ENCODE measurements at places on chromosomes 4 and X.

- DNase-seq, result no peak
Measured at GRCh38 chrX:53716328-53717088, 30.0 kb upstream of the HUWE1 start.

- DNase-seq, result no peak
Measured at GRCh38 chr4:110567214-110567613, 55.7 kb downstream of the PITX2 start.

GRCh38 chr4:24858550-24858949, 54.3 kb downstream of the CCDC149 start:
- DNase-seq, result no peak

GRCh38 chr4:112518675-112519074, 2.7 kb upstream of the NEUROG2 start:
- DNase-seq, result no peak

GRCh38 chrX:103879339-103879738, 47.3 kb upstream of the RAB9B start:
- no peak for DNase-seq

DNA sequence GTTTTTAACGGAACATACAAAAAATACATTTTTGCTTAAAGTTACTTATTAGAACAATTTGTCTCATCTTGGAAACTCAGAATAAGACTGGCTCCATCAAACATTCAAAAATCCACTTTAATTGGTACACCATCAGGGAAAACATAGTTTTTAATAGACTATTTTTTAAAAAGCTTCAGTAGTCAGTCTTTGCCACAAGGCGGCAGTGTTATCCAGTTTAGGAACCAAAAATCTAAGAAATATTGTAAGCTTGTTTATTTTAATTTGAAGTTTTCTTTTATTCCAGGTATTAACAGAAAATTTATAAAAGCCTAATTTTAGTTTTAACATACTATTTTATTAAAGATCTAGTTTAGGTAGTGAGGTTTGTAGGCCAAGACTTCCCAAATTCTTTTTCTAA, 107.7 kb downstream of the APOOL start:
- DNase-seq, result peak; percentile 19

GRCh38 chr4:2936773-2937145, 26.4 kb downstream of the NOP14 start:
- no peak for DNase-seq

GRCh38 chrX:130060122-130061069, 49.9 kb downstream of the ELF4 start:
- peak; percentile 81 for DNase-seq

- DNase-seq, result no peak
Measured at GRCh38 chrX:72492499-72492898, 80.1 kb downstream of the HDAC8 start.

DNA sequence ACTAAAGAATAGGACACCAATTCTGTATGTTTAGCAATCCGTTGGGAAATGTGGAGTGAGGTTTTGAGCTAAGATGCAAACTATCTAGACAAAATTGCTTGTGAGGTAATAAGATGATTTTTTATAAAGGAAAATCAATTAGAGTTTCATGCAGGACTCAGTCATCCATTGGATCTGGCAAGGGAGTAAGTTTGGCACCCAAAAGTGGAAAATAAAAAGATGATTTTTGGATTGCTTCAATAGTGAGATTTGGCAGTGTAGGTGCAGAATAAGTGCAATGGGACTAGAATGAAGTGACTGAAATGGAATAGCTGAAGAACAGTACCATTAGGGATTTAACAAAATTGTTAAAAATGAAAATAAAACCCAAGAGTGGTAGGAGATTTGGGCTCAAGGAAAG, 290.5 kb upstream of the EPHA5 start:
- DNase-seq, result no peak

DNA sequence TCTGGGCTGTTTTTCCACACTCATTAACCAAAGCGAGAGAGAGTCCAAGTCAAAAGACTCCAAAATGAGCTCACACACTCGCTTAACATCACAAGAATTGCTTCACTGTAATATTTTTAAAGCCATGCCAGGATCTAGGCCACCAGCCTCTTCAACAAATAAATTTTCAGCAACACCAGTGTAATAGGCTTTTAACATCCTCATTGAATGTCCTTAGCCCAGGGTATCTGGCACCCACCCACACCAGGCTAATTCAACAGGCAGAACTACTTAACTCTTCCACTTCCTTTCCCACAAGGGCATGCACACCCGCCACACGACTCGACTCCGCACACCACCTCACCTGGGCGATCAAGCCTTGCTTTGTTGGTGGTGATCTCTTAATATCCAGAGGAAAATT, 34.2 kb downstream of the FAT1 start:
- peak; percentile 32 for DNase-seq

- DNase-seq, result no peak
Measured at GRCh38 chr4:8641256-8641655, 48.7 kb downstream of the CPZ start.

DNA sequence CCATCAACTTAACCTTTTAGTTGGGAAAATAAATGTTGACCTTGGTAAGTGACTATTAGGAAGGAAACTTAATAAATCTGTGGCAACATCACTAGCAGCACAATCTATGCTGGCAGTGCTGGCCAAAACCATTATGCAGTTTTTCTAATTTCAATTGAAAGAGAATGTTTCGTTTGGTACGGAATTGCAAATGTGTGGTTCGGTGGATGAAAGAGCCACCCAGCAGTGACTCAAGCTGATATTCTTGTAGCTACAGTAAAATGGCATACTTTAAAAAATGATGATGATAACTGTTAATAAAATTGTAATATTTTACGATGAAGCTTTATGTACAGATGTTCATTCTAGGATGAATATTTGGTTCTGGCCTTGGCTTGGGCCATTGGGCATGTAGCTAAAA, 40.7 kb upstream of the AP1S2 start:
- no peak for DNase-seq

- peak; percentile 28 for DNase-seq
Measured at GRCh38 chrX:48511560-48511959, 2.8 kb downstream of the PORCN start.

DNA sequence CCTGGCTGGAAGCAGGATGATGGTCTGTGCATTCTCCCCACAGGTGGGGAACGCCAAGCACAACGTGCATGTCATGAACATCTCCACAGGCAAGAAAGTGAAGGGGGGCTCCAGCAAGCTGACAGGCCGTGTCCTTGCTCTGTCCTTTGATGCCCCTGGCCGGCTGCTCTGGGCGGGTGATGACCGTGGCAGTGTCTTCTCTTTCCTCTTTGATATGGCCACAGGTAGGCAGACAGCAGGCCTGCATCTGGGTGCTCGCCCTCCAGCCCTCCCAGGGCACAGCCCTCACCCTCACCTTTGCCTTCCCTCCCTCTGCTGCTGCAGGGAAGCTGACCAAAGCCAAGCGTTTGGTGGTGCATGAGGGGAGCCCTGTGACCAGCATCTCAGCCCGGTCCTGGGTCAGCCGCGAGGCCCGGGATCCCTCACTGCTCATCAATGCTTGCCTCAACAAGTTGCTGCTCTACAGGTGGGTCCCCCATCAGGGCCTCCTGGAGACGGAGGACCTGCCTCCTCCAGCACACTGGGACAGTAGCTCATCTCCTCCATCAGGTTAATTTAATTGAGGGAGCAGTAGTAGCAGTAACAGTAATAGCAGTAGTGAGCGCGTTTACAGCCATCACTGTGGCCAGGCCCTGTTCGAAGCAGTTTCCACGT, 4.6 kb downstream of the WDR13 start:
- DNase-seq, result no peak

DNA sequence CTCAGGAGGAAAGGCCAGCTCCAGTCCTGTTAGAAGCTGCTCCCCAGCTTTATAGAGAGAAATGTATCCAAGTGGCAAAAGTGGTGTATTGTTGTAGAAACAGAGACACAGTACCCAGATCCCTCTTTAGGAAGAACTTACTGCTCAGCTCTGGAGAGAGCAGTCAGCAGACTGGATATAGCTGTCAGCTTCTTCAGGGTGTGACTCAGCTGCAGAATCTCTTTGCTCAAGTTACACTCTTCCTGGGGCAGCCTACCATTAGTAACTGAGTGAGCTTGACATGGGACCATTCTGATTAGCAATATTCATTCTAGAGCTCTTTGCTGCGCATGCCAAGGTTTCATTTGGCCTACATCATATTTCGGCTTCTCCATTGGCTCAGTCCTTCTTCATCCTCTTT, 40.5 kb downstream of the ATP1B4 start:
- no peak for DNase-seq

DNA sequence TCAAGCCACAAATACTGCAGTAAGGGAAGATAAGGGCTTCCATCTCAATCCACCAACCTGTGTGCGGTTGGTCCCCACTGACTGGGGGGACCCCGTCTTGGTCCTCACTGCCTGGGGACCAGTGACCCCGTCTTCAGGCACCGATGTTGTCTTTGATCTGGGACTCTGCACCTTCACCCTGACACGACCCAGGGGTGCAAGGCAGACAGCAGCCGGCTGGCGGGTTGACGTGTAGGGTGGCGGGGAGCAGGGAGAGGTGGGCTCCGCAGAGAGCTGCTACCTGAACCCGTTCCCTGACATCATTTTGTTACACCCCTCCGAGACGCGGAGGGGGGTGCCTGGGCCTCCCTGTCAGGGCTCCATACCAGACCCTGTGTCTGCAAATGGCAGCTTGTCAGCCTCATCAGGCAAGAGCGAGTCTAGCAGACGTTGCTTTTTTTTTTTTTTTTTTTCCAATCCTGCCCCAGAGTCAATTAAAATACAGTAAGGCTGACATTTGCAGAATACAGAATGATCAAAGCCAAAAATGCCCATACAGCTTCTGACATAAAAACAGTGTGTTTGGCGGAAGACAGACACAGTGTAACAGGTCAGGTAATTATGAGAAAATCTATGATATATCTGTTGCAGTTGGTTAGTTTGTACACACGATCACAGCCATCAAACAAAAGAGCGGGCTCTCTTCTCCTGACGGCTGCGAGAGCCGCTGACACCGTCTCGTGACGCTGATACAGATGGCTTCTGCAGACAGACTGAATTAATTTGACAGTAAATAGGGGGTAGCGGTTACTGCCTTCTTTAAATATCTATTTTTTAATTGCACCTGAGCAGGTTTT, 118.6 kb downstream of the CRLF2 start:
- DNase-seq, result no peak

DNA sequence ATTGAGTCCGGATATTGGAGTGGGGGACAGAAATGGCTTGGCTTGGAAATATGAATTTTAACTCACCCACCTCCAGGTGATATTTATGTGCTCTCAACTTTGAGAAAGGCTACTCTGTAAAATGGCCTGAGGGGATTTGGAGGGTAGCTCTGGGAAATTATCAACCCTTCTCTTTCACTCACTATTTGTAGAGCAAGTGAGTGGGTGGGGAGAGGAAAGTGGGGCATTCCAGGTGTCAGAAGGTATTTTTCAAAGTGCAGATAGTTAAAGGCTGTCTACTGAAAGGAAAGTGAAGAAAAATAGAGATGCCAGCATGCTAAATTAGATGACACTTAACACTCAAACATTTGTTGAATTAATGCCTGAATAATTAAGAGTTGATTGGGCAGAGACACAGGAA, 44.1 kb downstream of the TMEM164 start:
- no peak for DNase-seq

- no peak for DNase-seq
Measured at GRCh38 chr4:43587758-43588157, 695.2 kb downstream of the GRXCR1 start.

DNA sequence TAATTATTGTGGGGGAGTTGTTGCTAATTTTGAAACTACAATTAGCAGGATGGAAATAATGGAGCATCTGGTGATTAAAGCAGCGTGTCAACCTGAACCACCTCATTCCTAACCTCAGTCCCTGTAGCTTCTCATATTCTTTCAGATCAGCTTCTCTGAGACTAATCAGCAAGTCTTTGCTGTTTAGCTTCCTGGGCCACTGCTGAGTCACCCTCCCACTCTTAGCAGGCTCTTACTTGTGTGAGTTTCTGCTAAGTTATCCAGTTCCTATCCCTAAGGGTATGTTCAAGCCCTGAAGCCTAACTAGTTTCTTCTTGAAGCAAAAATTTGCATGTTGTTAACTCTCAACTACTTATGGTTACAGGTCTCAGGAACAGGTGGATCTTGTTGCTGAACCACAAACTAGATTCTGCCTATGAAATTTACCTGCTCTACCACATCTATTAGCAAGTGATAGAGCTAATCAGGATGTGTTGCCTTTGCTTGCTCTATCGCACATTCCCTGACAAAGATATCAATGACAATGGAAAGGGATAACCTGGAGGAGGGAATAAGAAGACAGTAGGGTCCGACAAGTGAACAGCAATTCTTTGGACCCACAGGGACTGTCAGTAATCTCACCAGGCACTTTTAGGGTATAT, 134.2 kb downstream of the EIF4E start:
- peak; percentile 60 for DNase-seq

- no peak for DNase-seq
Measured at GRCh38 chrX:20666331-20666730, 399.6 kb upstream of the RPS6KA3 start.

DNA sequence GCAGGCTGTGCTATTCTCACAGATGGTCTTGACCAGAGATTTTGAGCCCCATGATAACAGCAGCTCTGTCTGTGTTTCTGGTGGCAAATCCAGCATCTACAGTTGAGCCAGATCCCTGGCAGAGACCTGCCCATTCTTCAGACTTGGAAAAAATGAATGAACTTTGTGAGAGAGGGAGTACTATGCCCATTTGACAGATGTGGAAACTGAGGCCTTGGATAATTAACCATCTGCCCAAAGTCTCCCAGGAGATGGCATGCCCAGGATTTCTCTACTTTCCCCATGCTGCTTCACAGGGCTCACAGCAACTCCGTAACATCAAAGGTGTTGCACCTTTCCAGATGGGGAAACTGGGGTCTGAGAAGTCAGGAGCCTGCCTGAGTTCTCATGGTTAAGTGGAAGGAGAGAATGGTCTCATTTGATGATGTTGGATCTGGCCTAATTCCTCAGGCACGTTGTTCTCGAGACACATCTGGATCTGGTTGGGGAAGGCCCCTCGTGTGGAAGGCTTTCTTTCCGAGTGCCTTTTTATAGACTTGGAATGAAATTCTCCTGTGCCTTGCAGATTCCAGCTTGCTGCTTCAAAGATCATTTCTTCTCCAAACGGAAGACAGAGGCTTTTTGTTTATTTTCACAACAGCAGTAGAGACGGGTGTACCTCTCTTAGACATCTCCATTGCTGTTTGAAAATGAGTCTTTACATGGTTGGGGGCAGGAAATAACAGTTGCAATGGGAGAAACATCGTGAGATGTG, 73.3 kb upstream of the STX18 start:
- DNase-seq, result no peak

- no peak for DNase-seq
Measured at GRCh38 chrX:101394372-101394771, 3.6 kb downstream of the RPL36A start.

DNA sequence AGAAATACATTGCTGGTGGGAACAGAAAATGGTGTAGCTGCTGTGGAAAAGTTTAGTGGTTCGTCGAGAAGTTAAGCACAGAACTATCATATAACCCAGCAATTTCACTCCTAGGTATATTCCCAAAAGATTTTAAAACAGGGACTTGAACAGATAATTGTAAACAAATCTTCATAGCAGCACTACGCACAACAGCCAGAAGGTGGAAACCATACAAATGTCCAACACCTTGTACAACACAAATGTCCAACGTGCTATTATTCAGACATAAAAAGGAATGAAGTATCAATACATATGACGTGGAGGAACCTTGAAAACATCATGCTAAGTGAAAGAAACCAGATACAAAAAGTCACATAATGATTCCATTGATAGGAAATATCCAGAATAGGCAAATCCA, 37.9 kb downstream of the CUL4B start:
- DNase-seq, result no peak

GRCh38 chr4:110055158-110055768, 142.6 kb downstream of the EGF start:
- peak; percentile 26 for DNase-seq

All from A673 (cell line).